ENCODE measurements at places on chromosomes 11 and 22. TPM values are rescaled to one million over a fixed set of nuclear protein-coding genes. Genes with fewer than 3 reads are reported as not detected.
A peak's percentile ranks its signal among the peaks of the same experiment; 100 is the strongest.

Gene ADAMTS15
- total RNA-seq, result 0.15 TPM

Gene CARNS1
- 0.14 TPM for total RNA-seq

DNA sequence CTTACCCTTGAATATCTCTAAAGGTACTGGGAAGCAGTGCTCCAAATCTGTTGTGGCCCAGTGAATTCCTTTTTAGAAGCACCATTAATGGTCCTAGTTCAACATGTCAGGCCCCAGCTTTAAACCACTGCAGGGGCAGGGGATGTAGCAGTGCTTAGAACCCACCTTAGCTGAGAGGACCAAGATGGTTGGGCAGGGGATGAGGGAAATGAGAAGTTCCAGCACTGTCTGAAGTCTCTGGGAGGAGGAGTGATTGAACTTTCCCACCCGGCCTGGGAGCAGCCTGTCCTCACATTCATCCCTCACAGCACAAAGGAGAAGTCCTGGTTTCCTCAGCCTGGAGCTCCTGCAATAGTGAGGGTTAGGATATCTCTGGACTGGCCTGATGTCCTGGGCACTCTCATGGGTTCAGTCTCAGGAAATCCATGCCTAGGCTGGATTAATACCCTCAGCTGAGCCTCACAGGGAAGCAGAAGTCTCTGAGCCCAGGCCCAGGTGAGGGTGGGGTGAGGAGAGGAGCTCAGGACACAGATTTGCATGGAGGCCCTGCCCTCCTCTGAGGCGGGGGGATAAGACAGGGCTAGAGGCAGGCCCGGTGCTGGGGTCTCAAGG, 28.6 kb upstream of the PRAME start:
- no peak overlapping the region for H3K4me3 ChIP-seq
- H3K4me1 ChIP-seq, result no peaks in the 10 kb centered on the region
- peaks cover 4% of the 10 kb centered on the region for H3K27me3 ChIP-seq
- no peaks in the 10 kb centered on the region for H3K36me3 ChIP-seq

DNA sequence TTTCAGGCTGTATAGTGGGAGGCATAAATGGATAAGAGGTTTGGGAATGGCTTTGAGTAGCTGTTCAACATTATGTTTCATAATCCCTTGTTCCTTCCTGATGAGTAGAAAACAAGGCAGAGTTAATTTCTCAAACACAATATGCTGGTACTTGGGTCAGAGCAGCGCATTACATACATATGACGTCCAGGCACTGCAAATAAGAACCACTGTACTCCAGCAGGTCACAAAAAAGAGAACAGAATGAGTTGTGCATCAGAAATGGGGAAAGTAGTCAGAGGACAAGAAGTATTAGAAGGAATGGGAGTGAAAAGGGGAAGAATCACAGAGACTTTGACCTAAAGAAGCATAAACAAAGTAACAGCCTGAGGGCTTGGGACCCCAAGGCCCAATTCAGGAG, 44.0 kb upstream of the RDX start:
- H3K36me3 ChIP-seq, result no peaks in the 10 kb centered on the region
- H3K27me3 ChIP-seq, result peaks cover 9% of the 10 kb centered on the region
- no peak for DNase-seq
- peaks cover 7% of the 10 kb centered on the region for H3K4me1 ChIP-seq

DNA sequence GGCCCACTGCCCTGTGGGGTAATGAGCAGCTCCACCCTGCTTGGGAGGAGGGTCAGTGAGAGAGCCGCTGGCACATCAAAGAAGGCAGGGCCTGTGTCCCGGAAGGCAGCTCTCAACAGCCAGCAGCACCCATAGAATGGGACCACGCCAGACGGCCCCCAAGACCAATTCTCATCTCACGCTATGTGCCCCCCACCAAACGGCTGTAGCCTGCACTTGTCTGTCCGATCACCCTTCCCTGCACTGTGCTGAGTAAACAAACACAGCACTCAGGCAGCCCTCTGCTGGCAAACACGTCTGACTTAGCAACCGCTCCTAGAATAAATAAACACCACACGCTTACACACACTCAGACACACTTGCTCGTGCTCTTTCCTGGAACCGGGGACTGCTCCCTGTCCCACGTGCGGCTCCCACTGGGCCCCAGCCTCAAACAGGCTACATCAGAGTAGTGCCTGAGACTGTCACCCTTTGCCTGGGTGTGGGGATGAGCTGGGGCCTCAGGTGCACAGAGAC, 53.2 kb upstream of the CDON start:
- H3K4me1 ChIP-seq, result peaks cover 17% of the 10 kb centered on the region
- H3K27me3 ChIP-seq, result peaks cover 40% of the 10 kb centered on the region
- DNase-seq, result peak; percentile 74
- H3K36me3 ChIP-seq, result no peaks in the 10 kb centered on the region
- H3K27ac ChIP-seq, result peak overlapping the region; percentile 64
- no peak overlapping the region for H3K4me3 ChIP-seq

Data from HFFc6 (cell line).